Heart left ventricle (tissue), 16 donors: ENCODE measurements at places on chromosomes 1 and 21. TPM values are rescaled to one million over a fixed set of nuclear protein-coding genes. Genes with fewer than 3 reads are reported as not detected.

DNA sequence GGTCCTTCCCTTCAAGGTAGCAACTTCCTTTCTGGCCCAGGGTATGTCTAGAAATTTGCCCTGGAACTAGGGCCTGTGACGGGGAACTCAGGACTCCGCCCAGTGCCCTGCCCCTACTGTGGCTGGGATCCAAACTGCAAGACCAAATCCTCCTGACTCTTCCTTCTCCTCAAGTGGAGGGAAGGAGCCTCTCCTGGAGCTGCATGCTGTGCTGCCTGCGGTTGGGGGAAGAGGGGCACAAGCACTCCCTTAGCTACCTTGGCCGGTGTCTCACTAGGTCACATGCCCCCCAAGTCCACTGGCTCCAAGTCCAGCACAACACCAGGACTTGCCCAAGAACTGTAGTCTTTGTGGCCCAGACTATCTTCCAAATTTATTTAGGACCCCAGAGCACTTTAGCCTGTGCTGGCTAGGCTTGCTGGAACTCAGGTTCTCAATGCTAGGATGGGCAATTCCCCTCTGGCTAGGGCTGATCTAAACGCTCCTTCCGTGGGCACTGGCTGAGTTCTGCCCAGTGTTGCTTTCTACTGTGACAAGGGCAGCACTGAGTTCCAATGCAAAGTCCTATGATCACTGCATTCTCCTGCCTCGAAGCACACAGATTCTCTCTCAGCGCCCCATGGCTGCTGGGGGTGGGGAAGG lies 12.2 kb downstream of the ADSS2 start:
- DNase-seq = no peak

DNA sequence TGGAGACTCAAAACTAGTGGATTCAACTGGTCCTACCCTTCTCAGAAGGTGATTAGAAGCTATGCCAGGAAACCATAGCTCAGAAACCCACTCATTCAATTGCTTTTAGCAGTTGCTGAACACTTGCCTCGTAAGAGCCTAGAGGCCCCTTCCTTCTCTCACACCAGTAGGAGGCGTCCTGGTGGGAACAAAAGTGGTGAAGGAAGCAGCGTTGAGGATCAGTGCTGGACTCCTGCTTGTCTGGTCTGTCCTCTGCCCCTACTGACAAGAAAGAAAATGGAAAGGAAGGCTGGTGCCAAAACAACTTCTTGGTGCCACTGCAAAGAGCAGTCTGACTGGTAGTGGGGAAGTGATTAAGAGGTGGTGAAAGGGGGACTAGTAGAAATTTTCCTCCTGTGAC lies 269.7 kb downstream of the LMO4 start:
- DNase-seq = no peak

DNA sequence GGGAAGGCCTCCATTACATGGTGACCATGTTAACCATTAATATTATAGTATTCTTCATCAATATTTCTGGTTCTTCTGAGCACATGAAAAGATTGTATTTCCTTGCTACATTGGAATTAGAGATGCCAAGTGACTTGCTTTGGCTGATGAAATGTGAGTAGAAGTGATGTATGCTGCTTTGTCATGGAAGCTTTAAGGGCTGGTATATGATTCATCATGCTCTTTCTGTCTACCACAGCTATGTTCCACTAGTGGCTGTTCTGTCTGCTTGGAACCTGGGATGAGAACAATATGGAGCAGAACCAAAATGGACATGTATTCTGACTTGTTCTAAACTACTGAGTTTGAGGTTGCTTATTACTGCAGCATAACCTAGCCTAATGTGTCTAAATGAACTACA lies 163.3 kb downstream of the TM2D1 start:
- no peak for DNase-seq

- no peak for DNase-seq
These were observed 10.1 kb upstream of the PSMG1 start for GRCh38 chr21:39193380-39193779.

DNA sequence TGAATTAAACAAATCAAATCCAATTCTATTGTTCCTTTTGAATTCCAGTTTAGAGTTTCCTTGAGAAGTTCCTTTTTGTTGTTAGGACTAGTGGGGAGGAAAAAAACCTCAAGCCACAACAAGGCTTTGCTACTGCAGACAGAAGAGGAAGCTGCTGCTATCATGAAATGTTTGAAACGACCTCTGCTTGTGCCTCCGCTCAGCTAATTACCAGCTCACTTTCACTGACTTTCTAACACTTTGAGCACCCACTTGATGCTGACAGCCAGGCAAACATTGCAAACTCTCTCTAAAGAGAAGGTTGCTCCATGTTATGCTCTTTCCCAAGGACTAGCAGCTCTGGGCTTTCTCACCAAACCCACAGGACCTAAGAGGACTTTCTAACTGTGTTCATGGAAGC lies 203.9 kb upstream of the PROX1 start:
- DNase-seq = no peak

GRCh38 chr1:13951793-13952751 lies 252.1 kb downstream of the PRDM2 start:
- DNase-seq = no peak

DNA sequence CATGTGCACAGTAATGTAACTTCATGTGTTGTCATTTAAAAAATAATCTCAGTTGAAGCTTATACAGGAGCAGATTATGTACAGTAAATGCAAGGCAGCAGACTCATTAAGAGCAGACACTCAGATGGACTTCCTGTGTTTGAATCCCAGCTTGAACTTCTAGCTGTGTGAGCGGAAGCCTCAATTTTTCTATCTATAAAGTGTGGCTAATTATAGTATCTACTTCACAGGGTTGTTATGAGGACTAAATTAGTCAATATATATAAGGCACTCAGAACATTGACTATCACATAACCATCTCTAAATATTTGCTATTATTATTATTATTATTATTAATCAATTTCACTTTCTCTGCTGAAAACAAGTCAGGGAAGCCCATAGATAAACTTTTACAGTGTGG lies 141.6 kb downstream of the ZP4 start:
- DNase-seq = no peak

Gene KLF17
- not detected for total RNA-seq

- DNase-seq = no peak
These were observed 29.8 kb upstream of the RNF186 start for GRCh38 chr1:19844731-19845495.

DNA sequence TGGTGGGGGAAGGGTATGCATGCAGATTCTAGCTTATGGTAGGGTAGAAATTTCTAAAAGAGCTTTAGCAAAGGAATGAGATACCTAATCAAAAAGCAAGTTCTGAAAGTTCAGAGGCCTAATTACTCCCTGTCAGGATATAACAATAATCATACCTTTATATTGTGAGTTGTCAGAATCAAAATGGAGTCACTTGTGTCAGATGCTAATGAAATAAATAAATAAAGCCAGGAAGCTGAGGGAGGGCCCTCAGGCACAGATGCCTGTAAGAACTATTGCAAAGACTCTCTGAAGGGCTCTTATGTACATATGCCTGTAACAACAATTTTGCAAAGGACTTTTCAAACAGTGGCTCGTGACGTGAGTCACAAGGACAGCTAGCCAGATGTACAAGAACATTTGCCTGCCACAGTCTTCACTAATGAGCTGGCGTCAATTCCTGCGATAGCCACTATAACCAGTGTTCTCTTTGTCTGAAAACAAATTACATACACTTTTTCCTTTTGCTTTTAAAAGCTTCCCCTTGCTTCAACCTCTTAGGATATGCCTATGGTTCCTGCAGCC lies 27.4 kb upstream of the DNASE2B start:
- DNase-seq = no peak

DNA sequence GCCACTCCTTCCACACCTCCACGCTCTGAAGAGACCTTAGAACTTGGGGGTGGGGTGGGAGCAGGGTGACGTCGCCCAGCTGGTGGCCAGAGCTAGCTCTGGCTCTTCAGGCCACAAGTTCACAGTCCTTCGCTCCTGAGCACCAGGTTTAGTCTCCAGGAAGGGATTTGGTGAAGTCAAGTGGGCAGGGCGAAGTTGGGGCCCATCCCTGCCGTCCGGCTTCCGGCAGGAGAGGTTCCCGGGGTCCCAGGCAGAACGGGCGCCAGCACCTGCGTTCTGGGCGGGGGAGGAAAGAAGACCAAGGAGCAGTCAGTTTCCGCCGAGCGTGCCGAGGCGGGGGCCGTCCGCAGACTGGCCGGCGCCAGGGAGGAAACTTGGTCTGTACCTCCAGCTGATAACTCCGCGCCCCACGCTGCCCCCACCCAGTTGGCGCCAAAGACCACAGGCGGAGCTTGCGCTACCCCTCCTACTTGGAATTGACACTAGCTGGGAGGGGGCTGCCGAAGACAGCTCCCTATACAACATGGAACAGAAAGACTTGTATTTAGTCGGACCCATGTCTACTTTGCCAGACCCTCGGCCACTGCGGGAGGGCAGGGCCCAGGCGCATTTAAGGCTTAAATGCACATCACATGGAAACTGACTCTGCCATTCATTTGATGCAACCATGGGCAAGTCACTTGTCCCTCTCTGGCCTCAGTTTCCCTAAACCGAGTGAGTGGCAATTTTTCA lies 995 bp downstream of the ID3 start:
- peak; percentile 83 for DNase-seq
